ENCODE measurements at places on chromosomes 11 and 22.

DNA sequence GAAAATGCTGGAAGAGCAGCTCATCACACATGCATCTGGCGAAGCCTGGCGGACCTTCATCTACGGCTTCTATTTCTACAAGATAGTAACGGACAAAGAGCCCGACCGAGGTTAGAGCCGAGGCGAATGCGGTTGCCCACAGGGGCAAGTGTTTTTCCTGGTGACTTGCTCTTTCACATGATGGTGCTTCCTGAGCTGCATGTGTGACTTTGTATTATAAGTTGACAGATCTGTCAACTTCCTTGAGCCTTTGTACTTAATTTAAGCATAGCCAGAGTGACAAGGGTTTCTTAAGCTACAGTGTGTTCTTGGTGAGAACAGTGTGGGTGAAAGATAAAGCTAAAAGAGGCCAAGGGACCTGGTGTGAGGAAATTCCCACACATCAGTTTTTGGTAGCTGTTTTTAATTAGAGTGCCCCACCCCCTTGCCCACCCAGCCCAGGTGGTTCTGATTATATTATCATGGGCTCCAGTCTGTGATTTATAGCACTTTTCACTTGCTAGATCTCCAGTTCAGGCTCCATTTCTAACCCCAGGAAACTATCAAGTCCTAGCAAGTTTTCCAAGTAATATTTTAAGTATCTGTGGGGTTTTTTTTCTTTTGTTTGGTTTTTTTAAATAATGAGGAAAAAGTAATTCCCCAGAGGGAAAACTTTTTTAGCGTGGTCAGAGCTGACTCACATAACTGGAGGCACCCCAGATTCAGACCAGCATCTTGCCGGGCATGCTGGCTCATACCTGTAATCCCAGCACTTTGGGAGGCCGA, 68.0 kb upstream of the YWHAH start:
- no peak for DNase-seq

DNA sequence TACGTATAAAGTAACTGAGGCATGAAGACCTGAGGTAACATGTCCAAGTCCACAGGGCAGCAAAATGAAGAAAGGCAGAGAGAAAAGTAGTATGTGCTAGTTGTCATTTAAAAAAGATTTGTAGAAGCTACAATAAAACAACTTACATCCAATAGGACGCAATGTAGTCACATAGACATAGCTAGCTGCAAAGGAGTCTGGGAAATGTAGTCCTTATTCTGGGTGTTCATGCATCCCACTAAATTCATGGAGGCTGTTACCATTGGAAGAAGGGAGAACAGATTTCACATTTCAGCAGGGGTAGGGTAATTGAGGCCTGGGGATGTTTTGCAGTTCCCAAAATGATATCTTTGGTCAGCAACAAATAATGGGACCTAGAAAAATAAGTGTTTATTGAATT, 571.4 kb downstream of the MIAT start:
- DNase-seq = no peak

- no peak for DNase-seq
These were observed 6.5 kb downstream of the PANX2 start for GRCh38 chr22:50176850-50177536.

DNA sequence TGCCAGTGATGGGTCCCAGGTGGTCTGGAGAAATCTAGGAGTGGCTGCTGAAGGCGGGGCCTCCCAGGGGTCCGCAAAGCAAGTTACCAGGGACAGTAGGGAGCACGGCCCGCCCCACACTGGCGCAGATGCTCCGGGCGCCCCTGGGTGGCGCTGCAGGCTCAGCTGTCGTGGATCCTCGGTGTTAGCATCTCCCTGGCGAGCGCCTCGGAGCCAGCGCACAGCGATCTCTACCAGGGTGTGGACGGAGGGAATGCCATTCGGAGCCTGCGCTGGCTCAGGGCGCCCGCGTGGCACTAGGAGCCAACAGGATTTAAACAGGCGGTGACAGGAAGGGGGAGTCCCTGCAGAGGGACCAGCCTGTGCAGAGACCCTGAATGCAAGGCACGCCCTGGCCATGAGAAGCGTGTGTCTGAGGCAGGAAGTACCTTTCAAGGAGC, 20.2 kb downstream of the FADS3 start:
- peak; percentile 91 for DNase-seq

GRCh38 chr11:21612326-21612725, 580.6 kb upstream of the ANO5 start:
- no peak for DNase-seq

DNA sequence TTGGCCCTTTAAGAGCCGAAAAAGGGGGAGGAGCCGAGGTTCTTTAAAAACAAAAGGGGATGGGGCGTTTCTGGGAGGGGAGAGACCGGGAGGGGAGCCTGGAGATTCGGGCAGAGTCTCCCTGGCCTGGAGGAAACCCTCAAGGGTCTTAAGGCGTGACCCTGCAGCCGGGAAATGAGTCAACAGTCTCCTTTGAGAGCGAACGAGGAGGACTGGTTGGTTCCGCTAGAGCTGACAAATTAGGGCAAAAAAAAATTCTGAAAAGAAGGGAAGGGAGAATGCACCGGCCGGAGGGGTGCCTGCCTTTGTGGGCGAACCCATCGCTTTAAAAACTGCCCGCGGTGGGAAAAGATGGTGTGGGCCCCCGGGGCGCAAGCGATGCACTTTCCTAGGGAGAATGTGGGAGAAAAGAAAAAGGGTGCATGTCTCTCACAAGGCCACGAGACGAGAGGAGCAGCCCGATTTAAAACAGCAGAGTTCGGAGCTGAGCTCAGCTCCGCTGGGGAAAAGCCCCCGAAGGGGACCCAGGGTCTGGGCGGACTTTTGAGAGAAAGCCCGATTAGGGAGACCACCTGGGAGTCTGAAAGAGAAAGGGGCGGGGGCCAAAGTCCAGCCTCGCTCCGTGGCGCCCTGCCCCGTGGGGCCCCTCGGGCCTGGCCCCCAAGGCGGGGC, 874 bp downstream of the ZFTA start:
- peak; percentile 84 for DNase-seq

GRCh38 chr11:56010716-56011115, 16.3 kb upstream of the OR5F1 start:
- no peak for DNase-seq

GRCh38 chr22:30861131-30861530, 107.4 kb downstream of the MORC2 start:
- DNase-seq = peak; percentile 35

DNA sequence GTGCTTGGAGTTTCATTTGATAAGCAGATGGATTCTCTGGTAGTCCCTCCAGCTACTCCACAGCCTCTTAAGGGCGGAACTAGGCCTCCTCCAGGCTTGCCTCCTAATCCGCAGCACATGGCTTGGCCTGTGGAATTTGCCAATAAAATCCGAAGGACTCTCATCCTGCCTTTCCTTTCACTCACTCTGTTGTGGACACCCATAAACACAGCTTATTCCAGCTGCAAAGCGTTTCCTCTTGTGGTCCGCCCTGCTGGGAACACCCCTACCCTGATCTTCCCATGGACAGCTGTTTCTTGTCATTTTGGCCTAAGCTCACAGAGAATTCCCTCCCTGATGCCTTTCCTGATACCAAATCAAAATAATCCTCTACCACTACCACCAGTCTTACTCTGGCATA, 546.2 kb downstream of the NTM start:
- no peak for DNase-seq

GRCh38 chr11:17063171-17064002, 14.1 kb downstream of the RPS13 start:
- no peak for DNase-seq

DNA sequence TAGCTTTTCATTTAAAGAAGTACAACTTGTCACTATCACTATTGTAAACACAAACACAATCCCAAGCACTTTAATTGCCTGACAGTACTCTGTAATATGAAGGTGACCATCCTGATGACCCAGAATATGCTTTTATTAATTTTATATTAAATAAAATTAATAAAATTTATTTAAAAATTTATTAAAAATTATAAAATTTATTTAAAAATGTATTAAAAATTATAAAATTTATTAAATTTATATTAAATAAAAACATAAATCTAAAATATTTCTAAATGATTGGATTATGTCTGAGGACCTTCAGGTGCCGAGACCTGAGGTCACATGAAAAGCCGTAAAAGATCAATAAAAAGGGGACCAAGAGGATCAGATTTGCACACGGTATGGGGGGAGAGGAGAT, 229.8 kb upstream of the KIRREL3 start:
- DNase-seq = no peak

DNA sequence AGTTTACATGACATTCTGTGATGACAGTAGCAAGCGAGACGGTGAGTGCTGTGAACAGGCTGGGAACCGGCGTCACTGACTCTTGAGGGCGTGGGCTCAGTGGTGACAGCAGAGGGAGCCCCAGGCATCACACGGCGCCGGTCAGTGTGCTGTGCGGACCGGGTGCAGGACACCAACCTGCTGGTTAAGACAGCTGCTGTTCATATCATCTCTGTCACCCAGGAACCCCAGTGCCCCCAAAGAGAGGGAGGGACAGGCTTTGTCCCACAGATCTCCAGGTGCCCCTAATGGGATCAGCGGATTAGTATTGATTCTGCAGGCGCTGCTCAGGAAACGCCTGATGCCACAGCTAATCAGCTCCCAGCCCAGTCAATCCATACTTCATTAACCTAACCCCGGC, 18.4 kb downstream of the B3GAT1 start:
- DNase-seq = no peak

DNA sequence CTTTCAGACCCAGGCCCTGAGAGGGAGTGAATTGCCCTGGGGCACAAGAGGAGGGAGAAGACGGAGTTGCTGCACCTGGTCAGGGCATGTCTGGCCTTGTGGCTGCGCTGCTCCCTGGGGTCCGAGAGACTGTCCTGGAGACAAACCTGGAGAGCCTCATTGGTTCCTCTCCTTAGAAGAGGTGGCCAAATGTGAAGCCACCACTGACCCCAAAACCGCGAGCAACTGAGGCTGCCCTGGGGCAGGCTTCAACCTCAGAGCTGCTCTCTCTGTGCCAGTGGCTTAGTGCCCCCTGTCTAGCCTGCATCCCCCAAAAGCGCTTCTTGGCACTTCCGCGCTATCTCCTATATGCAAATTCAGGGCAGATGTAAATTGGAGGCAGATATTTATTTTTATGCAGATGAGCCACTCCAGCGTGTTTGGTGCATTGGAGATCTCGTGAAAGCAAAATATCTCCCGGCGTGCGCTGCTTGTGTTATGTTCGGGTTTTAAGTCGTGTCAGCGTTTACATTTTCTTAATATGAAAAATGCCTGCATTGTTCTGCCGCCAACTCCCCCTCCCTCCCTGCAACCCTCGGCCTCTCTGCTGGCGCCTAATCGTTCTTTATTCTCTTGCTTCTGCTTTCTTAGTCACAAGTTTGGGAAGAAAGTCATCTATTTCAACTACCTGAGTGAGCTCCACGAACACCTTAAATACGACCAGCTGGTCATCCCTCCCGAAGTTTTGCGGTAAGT, 69.5 kb downstream of the ARHGAP8 start:
- DNase-seq = no peak

DNA sequence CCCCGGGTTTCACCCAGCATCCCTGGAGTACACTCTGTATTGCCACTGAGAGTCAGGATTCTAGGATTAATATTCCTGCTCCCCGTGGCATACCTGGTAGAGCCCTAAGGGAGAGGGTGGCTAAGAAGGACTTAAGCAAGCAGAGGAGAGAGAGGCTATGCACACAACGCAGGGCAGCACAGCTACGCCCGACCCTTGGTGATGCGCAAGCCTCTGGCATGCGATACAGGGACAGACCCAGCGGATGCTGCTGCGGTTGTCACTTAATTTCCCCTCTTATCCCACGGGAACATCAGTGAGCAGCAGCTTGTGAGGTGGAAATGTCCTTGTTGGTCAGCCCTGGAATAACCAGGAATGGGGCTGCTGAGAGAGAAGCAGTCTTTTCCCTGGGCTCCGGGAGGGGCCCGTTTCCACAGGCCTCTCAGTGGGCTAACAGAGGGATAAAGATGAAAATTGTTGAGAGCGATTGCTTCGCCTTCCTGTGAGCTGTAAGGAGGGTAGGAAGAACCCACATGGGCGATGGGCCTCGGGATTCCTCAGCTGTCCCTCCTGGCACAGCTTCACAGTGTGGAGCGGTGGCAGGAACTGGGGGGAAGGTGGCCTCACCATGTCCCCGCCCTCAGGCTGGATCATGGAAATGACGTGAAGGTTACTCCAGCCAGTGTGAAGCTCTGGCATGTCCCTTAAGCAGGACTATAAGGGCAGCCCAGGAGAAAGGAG, 48.4 kb upstream of the RAB1B start:
- DNase-seq = peak; percentile 11

GRCh38 chr11:2251138-2251537, 19.2 kb downstream of the ASCL2 start:
- DNase-seq = no peak

GRCh38 chr11:78140392-78141077, 1.1 kb upstream of the ALG8 start:
- DNase-seq = no peak

DNA sequence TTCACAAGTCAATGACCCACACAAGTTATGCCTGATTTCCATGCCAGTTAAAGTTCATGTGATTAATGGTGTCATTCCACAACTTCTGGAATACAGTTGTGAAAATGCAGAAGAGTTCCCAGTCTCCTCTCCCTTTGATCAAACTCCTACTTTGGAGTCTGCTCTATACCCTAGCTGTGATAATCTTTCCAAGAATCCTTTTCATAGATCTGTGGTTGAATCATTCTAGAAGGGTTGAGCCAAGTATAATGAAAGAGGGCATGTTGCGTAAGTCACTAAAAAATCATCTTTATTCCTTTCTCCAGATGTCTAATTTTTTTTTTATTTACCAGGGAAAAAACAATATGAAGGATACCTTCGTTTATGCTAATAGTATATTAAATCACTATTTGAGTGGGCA, 89.7 kb upstream of the CARD18 start:
- DNase-seq = no peak

DNA sequence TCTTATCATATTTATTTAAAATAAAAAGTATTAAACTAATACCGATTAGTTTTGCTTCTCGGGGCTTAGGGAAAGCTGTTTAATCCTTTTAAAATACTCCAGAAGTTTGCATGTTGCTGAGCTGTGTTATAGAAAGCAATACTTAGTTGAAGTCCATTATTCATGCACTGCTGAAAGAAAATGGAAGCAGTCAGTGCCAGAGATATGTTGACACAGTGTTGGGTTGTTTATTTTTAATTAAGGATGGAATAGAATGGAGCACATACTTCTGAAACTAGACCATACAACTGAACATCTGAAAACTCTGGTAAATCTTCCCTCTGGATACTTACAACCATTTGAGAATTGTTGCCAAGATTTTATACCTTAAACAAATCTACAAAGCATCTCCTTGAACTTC, 282.7 kb upstream of the CCDC179 start:
- no peak for DNase-seq

Measured in tibial artery (tissue), 4 donors.